NCI-H2107 (cell line): ENCODE measurements at places on chromosomes 5 and 9.

GRCh38 chr5:149221326-149221725 is 50.3 kb upstream of the AFAP1L1 start:
- no peak for DNase-seq

DNA sequence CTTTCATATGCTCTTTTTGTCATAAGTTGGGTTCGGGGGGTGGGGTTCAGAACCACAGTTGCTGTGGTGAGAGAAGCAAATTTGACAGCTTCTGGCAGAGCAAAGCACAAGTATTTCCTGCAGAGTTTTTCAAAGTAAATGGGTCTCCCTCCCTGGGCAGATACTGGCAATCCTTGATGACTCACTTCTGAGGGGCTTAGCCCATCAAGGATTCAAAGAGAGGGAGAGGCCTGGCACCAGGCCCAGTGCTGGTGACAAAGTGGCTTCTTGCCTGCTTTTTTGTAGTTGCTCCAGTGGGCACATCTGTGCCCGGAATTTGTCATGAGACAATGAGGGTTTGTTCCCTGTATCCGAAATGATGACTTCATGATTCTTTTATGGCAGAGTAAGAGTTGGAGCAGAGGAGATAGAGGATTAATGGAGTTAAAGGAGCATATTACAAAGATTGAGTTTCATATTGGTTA is 46.6 kb upstream of the TNC start:
- no peak for DNase-seq

- no peak for DNase-seq
These were observed 52.3 kb downstream of the TLE4 start for GRCh38 chr9:79623799-79624721.

GRCh38 chr5:102231693-102232619 is 64.1 kb downstream of the SLCO4C1 start:
- no peak for DNase-seq

- DNase-seq, result no peak
These were observed 32.2 kb downstream of the IER5L start for GRCh38 chr9:129145841-129146292.

DNA sequence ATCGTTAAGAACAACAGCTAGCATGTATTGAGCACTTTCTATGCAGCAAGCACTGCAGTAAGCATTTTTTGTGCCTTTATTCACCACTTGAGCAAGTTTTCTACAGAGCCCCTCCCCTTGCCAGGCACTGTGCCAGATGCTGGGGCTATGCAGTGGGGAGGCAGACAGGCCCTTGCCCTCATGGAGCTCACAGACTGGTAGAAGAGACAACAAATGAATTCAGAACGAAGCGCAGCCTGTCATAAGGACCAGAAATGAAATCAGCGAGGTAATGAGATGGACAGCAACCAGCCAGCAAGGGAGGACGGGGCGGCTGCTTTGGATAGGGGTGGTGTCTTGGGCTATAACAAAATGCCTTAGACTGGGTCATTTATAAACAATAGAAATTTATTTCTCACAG is 68.8 kb downstream of the C9orf50 start:
- no peak for DNase-seq

- DNase-seq, result no peak
These were observed 232.8 kb downstream of the TLE1 start for GRCh38 chr9:81456431-81457006.

DNA sequence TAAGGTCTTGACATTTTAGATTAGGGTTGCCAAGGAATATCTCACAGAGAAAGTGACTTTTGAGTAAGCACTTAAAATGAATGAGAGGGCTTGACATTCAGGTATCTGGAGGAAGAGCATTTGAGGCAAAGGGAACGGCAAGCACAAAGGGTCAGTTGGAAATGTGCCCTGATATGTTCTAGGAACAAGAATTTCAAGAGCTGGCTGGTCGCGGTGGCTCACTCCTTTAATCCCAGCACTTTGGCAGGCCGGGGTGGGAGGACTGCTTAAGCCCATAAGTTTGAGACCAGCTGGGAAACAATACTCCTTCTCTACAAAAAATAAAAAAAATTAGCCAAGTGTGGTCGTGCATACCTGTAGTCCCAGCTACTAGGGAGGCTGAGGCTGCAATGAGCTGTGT is 16.5 kb downstream of the KIAA1958 start:
- DNase-seq, result no peak

DNA sequence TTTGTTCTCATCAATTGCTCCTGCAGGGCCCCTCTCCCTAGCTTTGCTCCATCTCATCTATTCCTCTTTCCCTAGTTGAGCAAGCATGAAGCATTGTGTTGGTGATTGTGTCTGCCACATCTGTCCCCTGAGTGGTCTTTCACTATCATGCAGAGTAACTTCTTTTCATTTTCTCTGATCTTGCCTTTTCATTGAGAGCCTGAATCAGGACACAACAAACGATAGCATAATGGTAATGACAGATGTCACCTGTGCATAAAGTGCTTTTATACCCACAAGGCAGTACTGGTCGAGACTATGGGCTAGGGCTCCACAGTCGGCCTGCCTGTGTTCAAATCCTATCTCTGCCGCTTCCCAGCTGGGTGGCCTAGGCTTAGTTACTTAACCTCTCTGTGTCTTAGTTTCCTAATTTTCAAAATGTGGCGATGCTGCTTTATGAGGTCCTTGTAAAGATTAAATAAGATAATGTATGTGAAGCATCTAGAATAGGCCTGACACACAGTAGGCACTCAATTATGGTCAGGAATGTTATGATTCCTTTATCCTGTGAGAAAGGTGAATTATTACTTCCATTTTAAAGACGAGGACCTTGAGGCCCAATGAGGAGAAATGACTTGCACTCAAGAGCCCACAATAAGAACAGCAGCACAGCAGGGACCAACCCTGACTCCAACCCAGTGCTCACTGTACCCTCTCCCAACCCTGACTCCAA is 137.1 kb upstream of the ZNF618 start:
- DNase-seq, result no peak

DNA sequence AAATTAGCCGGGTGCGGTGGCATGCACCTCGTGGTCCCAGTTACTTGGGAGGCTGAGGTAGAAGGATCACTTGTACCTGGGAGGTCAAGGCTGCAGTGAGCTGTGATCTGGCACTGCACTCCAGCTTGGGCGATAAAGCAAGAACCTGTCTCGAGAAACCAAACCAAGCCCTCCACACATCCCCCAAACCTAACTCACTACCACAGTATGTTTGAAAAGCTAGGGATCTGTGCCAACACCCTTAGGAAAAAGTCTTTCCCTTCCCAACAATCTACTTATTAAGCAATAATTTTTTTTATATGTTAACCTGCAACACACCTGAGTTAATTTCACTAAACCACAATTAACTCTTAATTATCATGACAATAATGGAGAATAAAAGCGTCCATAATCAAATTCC is 2.2 kb downstream of the UBTD2 start:
- DNase-seq, result no peak

DNA sequence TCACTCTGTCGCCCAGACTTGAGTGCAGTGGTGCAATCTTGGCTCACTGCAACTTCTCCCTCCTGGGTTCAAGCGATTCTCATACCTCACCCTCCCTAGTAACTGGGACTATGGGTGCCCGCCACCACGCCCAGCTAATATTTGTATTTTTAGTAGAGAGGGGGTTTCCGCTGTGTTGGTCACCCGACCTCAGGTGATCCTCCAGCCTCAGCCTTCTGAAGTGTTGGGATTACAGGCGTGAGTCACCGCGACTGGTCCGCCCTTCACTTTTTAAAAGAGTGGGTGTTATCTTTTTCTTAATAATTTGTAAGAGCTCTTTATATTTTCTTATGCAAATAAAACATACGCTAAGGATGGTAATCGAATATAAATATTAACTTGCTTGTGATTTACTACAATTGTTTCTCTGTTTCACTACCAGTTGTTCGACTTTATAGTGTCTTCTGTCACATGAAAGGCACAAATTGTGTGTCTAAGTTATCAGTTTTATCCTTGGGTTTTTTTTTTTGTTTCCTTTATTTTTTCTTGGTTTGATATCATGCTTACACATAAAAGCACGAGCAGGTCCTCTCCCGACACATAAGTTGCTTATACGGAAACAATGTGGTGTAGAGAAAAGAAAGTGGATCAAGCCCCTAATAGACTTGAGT is 1.9 kb upstream of the GPBP1 start:
- DNase-seq, result no peak

DNA sequence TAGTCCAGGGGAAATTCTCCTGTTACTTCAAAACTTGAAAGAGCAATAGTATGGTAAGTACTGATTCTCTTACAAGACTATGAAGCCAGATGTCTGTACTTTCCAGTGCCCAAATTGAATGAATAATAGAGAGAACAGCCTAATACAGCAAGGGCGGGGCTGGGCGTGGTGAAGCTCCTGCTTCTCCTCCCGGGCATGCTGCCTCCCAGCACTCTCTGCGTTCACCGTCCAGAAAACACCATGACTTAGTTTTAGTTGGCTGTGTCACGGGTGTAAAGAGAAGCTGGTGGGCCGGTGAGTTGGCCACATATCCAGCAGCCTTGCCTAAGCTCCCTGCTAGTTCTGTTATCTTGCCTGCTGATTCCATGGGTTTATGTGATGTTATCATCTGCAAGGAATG is 40.7 kb upstream of the ADAMTS2 start:
- DNase-seq, result no peak

DNA sequence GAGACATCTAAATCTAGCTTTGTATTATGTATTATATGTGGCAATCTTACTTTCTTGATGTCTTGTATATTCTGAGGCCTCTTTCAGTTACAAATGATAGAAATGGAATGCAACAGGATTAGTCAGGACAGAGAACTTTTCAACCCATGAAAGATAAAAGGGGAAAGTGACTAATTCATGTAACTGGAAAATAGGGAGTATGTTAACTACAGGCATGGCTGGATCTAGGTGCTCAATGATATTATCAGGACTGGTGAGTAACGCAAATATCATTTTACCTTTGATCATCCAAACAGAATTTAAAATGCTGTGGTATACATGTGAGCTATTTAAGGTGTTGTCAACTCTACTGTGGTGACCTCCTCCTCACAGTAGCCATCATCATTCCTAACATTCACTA is 215.7 kb upstream of the GLRA1 start:
- DNase-seq, result no peak

DNA sequence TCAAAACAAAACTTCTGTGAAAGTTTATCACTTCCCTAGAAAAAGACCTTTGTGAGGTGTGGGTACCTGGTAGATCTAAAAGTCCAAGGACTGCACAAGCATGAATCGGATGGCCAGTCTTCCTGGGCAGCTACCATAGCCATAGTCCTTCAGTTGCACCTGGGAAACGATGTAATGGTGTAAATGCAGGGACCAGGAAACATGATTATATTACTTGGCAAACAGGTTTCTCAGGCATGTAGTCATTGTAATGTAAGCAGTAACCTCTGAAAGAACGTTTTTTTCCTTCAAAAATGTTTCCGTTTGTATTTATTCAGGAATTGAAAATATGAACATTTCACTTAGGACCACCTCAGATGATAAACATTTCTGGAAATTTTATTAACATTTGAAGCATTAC is 433.4 kb downstream of the DTWD2 start:
- DNase-seq, result no peak

DNA sequence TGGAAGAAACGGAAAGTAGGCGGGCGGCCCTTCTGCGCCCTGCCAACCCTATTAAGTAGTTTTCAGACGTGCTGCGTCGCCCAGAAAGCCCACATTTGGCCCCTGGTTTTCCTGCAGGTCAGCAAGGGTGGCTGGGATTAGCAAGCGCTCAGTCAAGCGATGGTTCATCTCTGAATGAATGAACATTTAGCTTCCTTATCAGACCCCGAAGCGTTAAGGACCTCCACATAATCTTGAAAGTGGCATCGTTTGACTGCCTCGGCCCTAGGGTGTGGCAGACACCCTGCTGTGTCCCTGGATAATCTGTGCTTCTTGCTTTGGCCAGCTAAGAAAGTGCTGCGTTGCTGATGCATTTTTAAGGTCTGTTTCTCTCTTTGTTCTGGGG is 684 bp downstream of the TOR1B start:
- DNase-seq, result no peak

DNA sequence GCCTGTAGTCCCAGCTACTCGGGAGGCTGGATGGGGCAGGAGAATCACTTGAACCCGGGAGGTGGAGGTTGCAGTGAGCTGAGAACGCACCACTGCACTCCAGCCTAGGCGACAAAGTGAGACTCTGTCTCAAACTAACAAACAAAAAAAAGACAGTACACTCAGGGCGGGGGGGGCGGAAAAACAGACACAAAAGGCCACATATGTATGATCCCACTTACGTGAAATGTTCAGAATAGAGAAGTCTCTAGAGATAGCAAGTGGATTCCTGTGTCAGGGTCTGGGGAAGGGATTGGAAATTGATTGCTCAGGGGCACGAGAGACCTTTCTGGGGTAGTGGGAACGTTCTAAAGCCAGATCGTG is 9.0 kb upstream of the LCN1 start:
- no peak for DNase-seq

- DNase-seq, result no peak
These were observed 59.6 kb downstream of the SPTLC1 start for GRCh38 chr9:92055624-92056023.

- DNase-seq, result no peak
These were observed 112.7 kb upstream of the PANK3 start for GRCh38 chr5:168691891-168692290.

- no peak for DNase-seq
These were observed 4.2 kb downstream of the NIPBL start for GRCh38 chr5:36880761-36881160.

- no peak for DNase-seq
These were observed 461.5 kb downstream of the ANXA1 start for GRCh38 chr9:73613092-73613701.

- DNase-seq, result no peak
These were observed 372.0 kb upstream of the KIF2A start for GRCh38 chr5:61933787-61934626.

DNA sequence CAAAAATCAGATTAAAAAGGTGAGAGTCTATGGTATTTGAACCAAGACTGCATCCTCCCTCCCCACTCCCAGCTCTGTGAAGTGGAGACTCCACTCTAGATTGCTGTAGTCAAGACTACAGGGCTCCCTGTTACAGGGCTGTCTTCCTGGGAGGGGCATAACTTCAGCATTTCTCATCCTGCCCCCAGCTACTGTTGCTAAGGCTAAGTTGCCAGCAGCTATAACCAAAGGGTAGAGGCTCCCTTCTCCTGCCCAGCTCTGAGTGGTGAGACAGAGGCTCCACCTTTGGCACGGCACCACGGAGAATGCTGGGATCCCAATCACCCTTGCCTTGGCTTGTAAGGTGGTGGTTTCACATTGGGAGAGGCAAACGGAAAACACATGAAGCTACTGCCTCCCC is 39.2 kb upstream of the GCNT4 start:
- DNase-seq, result no peak
